T-helper 17 cell (primary cell): ENCODE measurements at places on chromosomes 1 and 21.

- no peak for DNase-seq
These were observed 660.1 kb upstream of the CAMK1G start for GRCh38 chr1:208923456-208923855.

DNA sequence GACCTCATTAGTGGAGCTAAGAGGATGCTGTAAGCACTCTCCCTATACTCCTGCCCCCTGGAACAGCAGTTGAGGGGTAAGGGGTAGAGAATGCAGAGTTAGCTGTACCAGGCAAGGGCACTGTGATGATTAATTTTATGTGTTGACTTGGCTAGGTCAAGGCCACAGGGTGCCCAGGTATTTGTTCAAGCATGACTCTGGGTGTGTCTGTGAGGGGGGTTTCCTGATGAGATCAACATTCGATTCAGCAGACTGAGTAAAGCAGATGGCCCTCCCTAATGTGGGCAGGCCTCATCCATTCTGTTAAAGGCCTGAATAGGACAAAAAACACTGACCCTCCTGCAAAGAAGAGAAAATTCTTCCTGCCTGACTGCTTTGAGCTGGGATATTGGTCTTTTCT is 110.8 kb downstream of the KCND3 start:
- DNase-seq, result no peak

- no peak for DNase-seq
These were observed 58.8 kb downstream of the WARS2 start for GRCh38 chr1:119081700-119082099.

- no peak for DNase-seq
These were observed 292.9 kb downstream of the PLA2G4A start for GRCh38 chr1:187121661-187122060.

DNA sequence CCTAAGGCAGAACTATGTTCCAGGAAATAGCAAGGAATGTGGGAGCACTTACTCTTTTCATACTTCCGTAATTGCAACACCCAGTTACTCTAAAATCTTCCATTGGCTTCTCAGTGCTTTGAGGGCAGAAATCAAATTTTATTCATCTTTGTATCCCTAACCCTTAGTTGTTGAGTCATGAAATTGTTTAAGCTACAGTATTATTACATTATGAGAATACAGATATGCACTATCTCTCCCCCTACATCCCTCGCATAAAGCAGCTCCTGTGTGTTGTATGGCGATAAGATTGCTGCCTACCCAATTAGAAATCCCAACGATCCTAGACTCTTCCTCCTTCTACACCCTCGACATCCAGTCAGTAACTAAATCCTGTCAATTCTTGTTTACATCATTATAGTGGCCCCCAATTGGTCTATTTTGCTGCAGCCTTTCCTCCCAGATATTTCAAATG is 2.6 kb downstream of the AIDA start:
- DNase-seq, result no peak

GRCh38 chr1:24075946-24076345 is 36.0 kb downstream of the MYOM3 start:
- no peak for DNase-seq

GRCh38 chr1:10680487-10680886 is 116.0 kb downstream of the CASZ1 start:
- no peak for DNase-seq

DNA sequence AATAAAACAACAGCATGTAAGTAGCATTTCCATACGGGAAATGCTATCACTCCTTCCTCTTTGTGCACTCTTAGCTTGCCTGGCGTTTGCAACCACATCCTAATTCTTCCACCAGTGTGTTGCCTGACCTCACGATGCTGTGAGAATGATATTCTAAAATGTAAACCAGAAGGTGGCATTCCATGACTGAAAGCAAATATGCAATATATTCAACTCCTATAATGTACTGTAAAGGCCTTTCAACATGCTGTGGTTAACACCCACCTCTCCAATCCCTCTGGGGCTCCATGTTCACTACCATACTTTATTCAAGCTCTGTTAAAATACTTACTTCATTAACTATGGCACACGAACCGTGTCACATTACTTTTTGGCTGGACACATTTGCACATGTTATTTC is 420.6 kb upstream of the DEPDC1 start:
- DNase-seq, result no peak

DNA sequence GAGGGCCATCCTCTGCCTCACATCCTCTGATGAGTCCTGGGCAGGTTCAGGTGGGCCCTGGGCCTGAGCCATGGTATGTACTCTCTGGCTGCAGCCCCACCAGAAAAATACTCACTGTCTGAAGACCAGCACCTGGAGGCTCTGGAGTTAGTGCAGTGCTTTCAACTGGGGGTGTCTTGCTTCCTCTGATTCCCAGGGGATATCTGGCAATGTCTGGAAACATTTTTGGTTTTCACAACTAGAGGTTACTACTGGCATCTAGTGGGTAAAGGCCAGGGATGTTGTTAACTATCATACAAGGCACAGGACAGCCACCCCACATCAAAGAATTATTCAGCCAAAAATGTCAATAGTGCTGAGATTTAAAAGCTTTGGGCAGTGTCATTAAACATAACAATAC is 152.7 kb downstream of the HIVEP3 start:
- no peak for DNase-seq

- DNase-seq, result no peak
These were observed 184.5 kb downstream of the KAZN start for GRCh38 chr1:14782741-14783591.

DNA sequence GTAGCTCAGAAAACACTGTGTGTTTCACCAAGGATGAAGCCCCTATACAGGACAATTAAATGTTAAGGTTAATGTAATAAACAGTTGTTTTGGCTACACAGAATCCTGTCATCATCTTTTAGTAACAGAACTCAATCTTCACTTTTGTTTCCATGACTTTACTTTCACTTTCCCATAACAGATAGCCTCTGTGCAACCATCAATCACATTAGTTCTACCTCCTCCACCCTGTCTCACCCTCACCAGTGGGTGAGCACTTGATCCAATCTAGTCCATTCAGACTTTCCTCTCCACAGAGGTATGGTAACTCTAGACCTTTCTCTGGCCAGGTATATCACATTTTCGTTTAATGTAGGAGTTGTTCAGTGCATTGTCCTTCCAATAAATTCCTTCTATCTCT is 1018.5 kb downstream of the ADGRL2 start:
- DNase-seq, result no peak

DNA sequence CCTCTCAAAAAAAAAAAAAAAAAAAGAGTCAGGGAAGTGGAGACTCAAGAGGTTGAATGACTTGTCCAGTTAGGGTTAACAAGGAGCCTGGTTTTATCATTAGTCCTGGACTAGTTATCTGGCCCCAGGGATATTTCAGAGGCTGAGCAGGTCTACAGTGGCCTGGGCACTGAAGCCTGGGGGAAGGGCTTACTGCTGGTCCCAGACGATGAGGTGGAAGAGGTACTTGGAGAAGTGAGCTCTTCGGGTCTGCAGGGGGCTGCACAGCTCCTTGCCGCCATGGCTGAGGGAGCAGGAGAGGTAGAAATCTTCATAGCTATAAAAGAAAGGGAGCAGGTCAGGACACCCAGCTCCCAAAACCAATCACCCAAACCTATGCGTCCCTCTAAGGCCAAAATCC is 40.1 kb downstream of the PIK3C2B start:
- DNase-seq, result no peak

DNA sequence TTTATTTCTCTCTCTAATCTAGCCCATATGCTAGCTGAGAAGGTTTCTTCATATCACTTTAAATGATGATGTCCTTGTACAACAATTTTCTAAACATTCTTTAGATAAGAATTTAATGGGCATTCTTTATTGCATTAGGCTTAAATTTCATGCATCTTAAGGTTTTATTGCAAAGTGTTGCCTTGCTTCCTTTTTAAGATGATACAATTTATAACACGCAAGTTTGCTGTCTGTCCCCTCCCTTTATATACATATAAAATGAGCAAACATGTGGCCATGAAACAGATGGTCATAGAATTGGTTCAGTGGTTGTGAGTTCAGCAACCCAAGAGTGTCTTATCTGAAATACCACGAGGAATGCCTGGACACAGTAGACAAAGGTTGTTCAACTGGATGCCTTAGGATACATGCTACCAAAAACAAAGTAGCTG is 12.1 kb downstream of the NBPF3 start:
- no peak for DNase-seq

- no peak for DNase-seq
These were observed 118.8 kb upstream of the PALMD start for GRCh38 chr1:99527078-99527477.
